ENCODE measurements at places on chromosomes 7 and 10.

- DNase-seq: no peak
These were observed 58.8 kb downstream of the SHOC2 start for GRCh38 chr10:110978204-110978603.

DNA sequence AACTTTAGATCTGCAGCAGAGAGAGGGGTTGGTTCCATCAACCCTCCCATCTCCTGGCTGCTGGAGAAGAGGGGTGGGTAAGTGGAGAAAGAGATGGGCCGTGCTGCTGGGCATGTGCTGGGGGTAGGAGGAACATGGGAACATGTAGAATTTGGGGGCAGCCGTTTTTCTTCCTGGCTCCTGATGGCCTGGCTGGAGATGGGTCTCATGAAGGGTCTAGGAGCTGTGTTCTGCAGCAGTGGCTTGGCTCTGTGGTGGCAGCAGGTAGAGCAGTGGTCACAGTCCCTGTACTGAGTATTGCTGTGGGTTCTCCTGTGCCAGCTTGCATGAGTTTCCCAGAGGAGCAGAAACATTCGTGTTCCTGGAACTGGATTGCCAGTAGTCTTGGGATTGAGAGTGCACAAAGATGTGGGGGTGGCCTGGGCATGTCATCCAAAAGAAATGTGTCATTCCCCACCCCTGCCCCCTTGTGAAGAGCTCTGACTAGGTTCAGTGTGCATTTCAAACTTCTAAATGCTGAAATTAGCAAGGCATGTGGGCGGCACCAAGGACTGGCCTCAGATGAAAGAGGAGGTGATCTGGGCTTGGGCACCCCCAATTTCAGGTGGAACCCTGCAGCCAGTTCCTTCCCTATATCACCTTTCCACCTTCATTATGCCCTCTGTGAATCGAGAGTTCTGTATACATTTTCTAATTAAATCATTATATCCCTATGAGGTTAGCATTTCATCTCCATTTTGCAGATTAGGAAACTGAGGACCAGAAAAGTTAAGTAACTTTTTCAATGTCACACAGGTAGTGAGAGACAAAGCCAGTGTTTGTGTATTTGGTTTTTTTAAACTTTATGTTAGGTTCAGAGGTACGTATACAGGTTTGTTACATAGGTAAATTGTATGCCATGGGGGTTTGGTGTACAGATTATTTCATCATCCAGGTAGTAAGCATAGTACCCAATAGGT lies 2.1 kb downstream of the CHST3 start:
- no peak for DNase-seq

DNA sequence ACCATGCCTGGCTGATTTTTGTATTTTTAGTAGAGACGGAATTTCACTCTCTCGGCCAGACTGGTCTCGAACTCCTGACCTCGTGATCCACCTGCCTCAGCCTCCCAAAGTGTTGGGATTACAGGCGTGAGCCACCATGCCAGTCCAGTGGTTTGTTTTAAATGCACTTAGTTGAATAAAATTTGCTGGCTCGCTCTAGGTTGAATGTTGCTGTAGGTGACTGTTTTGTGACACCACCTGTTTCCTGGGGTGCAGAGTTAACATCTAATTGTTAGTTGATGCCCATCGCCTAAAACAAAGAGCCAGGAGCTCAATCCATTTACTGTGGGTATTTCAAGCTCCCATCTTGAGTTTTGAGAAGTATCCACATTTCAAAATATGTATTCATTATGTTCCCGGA lies 31.2 kb downstream of the MGAM2 start:
- DNase-seq: no peak

GRCh38 chr7:21305455-21306235 lies 122.2 kb upstream of the SP4 start:
- no peak for DNase-seq

- no peak for DNase-seq
These were observed 647 bp downstream of the PLAU start for GRCh38 chr10:73911553-73912004.

DNA sequence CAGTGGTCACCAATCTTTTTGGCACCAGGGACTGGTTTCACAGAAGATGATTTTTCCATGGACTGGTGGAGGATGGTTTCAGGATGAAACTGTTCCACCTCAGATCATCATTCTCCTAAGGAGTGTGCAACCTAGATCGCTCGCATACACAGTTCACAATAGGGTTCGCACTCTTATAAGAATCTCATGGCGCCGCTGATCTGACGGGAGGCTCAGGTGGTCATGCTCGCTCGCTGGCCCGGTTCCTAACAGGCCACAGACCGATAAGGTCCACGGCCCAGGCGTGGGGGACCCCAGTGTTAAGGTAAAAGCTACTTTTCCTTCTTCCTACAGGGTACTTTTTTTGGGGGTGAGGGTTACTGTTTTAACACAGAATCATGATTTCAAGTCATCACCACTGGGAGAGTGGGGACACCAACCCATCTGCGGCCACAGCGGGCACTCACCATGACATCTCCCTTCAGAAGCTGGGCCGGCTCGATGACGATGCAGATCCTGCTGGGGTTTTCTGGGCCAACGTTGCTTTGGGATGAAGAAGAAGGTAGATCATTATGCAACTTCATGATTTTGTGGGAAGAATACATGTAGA lies 170.5 kb downstream of the TNS3 start:
- DNase-seq: no peak

GRCh38 chr7:42240416-42240815 lies 3.4 kb upstream of the GLI3 start:
- no peak for DNase-seq

DNA sequence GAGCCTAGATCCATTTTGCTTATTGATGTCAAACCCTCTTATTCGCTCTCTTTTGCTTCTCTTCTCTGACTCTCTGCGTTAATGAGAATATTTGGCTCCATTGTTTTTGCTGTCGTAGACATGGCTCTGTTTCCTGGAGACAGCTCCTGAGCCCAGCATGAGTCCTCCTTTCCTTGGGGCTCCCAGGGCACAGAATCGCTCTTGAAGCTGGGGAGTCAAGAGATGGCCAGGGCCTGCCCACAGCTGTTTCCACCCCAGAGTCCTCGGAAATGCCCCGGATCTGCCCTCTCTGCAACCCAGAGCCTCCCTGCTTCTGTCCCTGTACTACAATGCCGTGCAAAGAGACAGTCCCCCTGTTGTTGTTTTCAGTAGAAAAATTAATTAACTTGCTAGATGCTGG lies 566.7 kb upstream of the FOXK1 start:
- DNase-seq: no peak

DNA sequence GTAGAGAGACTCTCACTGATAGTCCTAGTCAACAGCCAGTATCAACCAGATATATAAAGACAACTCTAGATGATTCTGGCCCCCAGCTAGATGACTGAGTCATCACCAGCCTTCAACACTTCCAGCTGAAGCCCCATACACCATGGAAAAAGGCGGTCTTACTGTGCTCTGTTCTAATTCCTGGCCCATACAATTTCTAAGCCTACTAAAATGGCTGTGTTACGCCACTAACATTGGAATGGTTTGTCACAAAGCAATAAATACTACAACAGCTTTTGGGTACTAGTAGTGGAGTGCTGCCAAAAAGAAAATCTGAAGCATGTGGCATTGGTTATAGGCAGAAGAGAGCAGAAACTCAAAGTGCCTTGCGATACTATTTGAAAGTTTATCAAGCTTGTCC lies 13.0 kb upstream of the TES start:
- DNase-seq: no peak

DNA sequence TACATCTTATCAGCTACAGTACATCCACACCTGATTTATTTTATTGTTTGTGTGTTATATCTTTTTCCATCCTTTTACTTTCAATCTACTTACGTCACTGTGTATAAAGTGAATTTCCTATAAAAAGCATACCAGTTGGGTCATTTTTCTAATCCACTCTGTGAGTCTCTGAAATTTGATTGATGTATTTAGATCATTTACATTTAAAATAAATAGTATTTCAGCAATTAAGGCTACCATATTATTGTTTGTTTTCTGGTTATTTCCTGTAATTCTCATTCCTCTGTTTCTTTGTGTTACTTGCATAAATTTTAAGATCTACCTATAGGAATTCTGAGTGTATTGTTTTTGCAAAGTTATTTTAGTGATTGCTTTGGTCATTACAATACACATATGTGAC lies 53.7 kb downstream of the VSTM4 start:
- DNase-seq: no peak

DNA sequence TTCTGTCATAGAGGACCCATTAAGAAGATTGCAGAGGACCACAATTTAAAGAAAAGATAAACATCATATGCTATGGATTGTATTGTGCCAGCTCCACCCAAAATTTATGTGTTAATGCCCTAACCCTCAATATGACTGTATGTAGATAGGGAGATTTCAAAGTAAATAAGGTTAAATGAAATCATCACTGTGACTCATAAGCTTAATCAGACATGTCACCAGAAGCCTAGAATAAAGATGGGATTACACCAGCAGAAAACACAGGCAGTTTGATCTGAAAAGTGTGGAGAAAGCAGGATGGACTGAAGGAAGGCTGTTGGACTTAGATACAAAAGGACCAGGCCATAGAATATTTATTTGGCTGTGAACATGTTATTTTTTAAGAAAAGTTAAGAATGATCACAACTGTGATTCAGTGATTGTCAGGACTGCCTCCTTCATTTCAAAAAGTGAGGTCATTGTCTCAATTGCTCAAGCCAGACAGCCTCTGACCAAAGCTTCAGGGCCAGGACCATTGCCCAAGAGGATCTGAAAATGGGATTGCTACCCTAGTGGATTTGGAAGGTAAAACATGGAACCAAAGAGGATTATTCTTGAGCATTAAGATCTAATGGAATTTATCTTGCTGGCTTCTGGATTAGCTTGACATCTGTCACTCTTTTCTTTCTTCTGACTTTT lies 270.8 kb upstream of the POM121L12 start:
- DNase-seq: no peak

DNA sequence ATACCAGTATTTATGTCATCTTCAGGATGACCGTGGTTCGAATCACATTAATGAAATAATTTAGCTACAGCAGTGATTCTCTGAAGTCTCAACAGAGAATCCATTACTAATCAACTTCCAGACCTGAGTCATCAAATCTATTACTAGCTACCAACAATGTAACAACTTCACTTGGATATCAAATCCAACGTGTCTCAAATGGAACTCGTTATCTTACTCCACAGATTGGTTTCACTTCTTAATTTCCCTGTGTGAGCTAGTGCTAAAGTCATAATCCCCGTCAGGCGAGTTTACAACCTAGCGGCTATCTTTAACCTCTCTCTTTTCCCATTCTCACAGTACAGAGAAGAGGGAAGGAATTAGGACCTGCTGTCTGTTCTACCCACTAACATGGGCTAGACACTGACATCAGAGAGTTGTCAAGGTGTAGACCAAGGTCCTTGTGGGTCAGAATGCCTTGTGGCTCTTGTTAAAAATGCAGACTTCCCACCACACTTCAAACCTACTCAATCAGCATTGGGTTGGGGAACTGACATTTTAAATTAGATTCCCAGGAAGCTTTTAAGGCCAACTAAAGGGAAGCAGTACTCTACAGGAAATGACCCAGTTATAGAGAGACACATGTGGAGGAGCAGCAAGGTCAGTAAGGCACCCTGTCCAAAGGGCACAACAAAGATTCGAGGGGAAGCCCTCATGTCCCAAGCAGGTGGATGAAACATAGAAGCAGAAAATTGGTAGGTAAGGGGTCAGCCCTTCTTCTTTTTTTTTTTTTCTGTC lies 57.3 kb upstream of the GSAP start:
- DNase-seq: no peak
